NCI-H1930 (cell line): ENCODE measurements at places on chromosomes 6 and 20.

DNA sequence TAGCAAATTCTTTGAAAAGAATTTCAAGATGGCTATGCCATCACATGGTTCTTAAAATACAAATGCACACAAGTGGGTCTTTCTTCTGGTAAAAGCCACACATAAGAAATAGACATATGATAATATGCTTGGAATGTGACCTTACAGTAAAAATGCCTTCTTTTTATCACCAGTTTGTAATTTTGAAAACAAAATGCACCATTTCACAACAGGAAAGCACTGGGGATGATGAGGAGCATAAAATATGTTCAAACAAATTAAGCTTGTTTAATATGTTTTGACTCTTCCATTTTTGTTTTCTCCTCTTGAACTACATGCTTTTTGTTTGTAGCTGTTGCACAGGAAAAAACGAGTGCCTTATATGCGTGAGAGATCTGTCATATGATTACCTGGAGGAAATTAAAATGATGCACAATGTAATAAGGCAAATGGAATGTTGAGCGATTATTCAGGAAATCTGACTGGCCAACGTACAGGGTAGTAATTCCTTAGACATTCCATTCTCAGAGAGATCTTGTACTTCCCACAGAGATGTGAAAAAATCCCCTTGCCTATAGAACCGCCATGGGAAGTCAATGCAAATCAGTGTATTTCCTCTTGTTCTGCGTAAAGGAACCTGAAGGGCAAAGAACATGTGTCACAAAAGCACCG is 911.6 kb downstream of the TFAP2A start:
- DNase-seq = no peak

DNA sequence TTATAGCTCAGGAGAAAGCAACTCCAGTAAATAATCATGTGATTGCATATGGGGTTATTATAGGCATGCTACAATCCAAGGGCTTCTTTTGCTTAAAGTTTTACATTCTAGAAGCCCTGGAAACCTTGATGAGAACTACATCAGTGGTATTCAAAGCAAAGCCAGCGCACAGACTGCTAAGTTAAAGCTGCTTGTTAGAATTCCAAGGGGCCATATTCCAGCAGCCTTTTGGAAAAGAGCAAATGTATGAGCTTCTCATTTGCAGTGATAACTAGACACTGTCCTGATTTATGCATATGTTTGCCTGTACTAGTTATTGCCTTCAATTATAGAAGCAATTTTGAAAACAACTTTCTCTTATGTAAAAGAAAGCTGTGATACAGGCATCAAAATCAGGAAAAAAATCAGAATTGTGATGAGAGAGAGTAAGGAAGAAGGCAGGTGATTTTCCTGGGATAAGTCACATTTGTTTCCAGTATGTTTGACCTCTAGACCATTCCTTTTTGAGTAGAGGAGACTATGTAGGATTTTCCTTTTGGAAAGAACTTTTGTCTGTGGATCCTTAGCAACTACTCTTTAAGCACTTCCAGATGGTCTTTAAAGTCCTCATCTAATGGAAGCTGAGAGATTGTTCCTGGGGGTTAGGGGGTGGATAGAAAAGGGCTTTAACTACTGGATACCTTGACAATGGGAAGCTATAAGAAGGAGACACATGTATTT is 159.2 kb downstream of the PLCB4 start:
- no peak for DNase-seq

- no peak for DNase-seq
Measured at GRCh38 chr6:106466211-106466610, 105.7 kb downstream of the CRYBG1 start.

DNA sequence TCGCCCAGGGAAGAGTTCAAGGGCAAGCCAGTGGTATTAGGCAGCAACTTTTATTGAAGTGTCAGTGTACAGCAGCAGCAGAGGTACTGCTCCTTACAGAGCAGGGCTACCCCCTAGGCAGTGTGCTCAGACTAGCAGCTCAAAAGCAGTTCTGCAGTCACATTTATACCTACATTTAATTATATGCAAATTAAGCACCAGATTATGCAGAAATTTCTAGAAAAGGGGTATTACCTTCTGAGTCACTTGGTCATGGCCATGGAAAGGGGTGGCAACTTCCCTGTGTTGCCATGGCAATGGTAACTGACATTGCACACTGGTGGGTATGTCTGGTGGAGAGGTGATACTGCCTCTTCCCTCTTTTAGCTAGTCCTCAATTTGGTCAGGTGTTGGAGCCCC is 2.1 kb upstream of the ZKSCAN4 start:
- no peak for DNase-seq

DNA sequence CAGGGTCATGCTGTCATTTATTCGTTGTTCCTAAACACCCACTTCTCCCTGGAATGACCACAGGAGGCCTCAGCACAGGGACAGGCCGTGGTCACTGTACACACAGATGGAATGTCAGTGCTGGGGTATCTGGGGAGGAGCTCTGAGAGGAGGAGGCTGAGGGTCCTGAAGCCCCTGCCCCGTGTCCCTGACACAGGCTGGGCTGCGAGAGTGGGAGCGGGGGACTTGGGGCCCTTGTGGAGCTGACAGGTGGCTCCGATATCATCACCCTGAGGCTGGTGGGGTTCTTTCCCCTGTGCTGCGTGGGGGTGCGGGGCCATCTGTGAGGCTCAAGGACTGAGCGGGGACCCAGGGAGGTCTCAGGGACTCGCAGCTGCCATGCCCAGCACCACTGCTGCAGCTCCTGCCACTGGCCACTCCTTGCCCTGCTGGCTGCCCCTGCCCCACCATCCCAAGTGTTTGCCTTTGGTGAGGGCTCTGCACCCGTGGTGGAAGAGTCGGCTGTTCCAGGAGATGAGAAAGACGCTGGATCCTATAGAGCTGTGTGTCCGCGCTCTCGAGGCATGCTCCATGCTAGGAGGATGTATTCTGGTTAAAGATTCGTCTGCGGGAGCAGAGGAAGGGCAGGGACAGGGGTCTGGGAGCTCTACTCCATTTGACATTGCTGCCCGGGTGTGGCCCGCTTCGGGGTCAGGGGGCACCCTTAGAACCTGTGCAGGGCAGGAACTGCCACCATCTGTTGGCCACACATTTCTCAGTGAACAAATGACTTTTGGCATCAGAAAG is 18.9 kb downstream of the NPEPL1 start:
- no peak for DNase-seq

DNA sequence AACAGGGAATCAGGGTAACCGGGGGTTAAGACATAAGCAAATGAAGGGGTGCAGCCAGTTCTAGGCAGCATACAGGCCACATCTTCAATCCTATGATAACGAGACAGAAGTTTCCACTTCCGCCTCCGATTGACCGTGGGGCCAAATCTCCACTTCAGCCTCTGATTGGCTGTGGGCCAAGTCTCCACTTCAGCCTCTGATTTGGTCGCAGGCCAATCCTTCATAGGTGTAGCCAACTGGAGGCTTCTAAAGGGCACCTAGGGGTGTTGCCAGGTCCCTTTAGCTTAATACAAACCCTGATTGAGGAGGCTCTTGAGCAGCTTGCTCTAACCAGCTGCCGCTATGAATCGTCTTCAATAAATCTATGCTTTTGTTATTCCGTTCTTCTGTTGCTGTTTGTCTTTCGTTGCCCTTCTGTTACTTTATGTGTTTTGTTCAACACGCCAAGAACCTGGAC is 2.1 kb upstream of the ERGIC3 start:
- DNase-seq = peak; percentile 16
